ENCODE measurements at places on chromosomes 2 and 18. TPM values are rescaled to one million over a fixed set of nuclear protein-coding genes. Genes with fewer than 3 reads are reported as not detected.
A peak's percentile ranks its signal among the peaks of the same experiment; 100 is the strongest.

GRCh38 chr2:159101755-159102489, 133.5 kb downstream of the TANC1 start:
- no peak for DNase-seq

- no peak for DNase-seq
Measured at GRCh38 chr2:227020416-227020815, 143.6 kb downstream of the COL4A4 start.

DNA sequence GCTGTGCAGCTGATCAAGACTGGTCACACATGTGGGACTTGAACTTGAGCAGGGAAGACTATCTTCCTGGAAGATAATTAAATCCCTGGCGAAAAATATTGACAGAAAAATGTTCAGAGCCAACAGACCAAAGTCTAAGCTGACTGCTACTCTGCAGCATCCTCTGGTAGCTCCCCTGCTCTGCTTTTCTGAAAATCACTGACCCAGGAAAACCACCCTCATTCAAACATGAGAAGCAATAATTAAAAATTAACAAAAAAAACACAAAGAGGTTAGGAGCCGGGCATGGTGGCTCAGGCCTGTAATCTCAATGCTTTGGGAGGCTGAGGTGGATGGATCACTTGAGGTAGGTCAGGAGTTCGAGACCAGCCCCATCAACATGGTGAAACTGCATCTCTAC, 151.9 kb downstream of the SCG2 start:
- no peak for DNase-seq

GRCh38 chr18:8623549-8624106, 14.4 kb downstream of the RAB12 start:
- DNase-seq, result no peak

The MOGAT1 gene
- not detected for total RNA-seq

The ARHGAP15 gene
- total RNA-seq, result 12.4 TPM

The SATB2 gene
- 2.7 TPM for total RNA-seq

The LRRC30 gene
- total RNA-seq, result not detected

The LIPT1 gene
- total RNA-seq, result 14.8 TPM

DNA sequence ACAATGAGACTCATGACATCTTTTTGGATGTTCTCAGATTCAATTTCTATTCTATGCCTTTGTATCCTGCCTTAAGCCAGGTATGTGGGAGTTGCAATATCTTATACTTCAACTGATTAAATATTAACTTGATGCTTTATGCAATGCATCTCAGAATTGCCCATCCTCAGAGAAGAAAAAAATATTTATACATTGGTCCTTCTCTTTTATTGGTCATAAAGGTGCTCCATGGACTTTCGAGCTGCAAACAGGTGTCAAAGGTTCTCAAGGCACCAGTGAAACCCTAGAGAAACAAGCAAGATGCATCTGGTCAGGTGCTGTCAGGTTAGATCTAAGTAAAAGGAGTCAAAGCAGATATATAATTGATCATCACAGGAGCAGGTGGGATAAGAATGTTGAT, 690.5 kb downstream of the PLCL1 start:
- no peak for DNase-seq

GRCh38 chr2:191352536-191352935, 107.3 kb downstream of the MYO1B start:
- DNase-seq, result no peak

The PDE11A gene
- total RNA-seq, result 2.2 TPM

The TBR1 gene
- not detected for total RNA-seq

DNA sequence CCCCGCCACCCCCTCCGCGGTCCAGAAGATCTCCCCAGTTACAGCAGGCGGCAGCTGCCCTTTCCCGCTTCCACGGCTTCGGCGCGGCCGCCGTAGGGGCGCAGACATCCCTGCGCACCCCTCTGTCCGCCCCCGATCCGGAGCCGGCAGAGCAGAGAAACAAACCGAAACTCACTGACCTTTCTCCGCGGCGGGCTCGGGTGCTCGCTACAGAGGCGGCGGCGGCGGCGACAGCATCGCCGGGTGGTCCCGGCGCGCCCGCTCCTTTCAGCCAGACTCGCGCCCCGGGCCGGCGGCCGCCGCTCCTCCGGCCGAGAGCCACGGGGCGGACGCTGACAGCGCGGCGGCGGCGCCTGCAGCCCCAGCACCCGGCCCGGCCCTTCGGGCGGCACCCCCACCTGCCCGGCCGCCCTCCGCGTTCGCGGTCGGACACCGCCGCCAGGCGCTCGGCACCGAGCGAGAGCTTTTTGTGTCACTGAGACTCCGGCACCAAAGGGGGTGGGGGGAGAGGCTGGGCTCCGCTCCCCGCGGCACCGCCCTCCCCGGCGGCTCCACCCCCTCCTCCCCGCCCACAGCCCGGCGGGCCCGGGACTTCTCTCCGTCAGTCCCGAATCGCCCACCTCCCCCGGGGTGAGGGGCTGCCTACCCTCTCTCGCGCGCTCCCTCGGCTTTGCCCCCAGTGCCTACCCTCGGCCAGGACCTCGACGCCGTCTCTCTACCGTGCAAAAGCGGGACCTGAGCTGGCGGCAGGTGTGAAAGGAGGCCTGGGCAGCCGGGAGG, 1.4 kb upstream of the RNF152 start:
- DNase-seq, result peak; percentile 90

The COL3A1 gene
- total RNA-seq, result 174 TPM

DNA sequence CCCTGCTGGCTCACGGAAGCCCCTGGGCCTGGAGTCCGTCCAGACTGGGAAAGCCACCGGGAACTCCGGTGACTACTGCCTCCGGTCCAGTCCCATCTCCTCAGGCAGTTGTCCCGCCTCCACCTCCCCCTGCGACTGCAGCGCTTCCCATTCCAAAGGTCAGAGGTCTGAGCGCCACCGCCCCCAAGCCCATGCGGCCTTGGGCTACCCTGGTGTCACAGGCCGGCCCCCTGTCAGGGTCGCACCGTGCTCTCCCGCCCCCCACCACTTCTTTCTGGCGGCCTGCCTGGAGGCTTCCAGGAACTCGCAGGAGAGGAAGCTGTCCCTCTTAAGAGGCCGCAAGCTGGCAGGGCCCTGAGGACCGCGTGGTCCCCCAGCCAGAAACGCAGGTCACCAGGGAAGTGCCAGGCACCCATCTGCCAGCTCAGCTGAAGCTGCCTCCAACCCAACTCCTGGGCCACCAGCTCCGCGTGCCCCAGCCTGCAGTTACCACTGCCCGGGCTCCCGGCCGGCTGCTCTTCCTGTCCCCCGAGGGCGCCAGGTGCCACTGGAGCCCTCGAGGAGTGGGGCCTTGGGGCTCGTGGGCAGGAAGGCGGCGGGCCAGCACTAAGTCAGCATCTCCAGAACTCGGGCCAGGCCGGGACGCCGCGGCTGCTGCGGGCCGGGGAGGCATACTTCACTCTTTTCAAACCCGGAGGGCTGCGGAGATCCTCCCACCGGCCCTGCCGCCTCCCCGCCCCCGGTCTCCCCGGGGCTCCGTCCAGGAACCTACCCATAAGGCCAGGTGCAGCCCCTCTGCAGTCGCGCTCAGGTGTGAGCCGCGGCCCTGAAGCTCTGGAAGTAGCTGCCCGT, 83.3 kb upstream of the POMC start:
- DNase-seq, result peak; percentile 61

DNA sequence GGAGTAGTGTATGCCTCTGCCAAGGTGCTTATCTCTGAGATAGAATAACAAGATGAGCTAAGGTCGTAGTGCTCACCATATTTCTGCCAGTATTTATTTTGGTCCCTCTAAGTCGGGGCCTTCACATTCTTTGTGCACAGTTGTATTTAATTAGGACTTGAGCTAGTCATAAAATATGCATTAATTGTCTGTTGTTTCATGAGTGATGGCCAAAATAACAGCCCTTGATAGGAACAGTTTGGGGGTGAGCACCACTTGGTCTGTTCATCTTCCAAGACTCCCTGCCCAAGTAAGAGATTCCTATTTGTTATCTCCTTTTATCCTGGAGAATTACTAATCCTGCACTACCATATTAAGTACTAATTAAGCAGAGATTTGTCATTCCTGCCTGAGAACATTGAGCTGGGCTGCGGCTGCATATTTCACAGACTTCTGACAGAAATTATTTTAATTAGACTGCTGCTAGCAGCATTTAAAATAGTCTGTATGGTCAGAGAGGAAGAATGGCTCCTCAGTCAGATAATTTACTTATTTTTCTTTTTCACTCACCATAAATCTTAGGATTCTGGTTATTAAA, 435.1 kb downstream of the MTX2 start:
- DNase-seq, result no peak

- DNase-seq, result no peak
Measured at GRCh38 chr2:8123464-8123863, 558.4 kb upstream of the ID2 start.
